ENCODE measurements at places on chromosomes 13 and 19.

DNA sequence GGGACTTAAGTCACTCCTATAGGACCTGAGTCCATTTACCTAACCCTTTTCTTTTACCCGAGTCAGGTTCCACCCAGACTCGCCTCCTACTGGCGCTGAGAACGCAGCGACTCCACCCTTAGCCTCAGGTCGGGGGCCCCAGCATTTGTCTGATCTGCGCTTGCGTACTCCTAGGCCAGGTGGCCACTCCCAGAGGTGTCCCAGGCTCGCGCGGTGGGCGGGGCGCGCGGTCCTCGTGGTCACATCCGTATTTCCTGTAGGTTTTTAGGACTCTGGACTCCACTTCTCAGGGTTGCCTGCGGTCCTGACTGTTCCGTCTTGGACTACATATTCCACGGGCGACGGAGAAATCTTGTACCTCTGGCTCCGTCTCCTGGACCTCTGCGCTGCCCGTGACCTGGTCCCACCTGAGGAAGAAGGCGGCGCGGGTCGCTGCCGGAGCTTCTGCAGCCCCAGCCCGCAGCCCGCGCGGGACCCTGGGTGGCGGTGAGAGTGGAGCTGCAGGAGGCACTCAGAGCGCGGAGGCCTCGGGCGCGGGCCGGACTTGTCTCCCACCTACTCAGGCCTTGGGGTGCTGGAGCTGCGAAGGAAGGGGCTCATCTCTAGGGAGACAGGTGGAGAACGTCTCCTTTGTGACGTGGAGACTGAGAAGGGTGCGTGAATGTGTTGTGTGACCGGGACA is 11.0 kb upstream of the ZNF573 start:
- no peak for DNase-seq

DNA sequence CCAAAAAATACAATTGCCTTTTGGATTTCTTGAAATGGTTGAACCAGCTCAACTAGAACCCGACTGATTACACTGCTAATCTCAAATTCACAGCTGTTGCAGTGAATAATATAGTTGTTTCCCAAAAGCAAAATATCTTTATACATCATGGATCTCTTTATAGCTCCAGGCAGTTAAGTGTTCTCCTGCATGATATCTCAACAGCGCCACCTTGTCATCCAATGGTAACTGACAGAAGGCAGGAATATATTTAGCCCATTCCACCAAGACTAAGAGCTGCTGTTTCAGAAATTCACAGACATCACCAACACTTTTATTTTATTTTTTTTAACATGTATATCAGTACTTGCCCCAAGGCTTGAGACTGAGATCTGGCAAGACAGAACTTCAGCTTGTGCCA is 1141.0 kb upstream of the PRR20A start:
- no peak for DNase-seq

- DNase-seq = no peak
Measured at GRCh38 chr13:27796544-27797227, 4.4 kb downstream of the GSX1 start.

GRCh38 chr19:56538761-56539263 is at the start of gene ZFP28:
ZFP28 (plus strand) TSS chr19:56538948; CDS start chr19:56539019, 71 bp downstream.
- DNase-seq = no peak

DNA sequence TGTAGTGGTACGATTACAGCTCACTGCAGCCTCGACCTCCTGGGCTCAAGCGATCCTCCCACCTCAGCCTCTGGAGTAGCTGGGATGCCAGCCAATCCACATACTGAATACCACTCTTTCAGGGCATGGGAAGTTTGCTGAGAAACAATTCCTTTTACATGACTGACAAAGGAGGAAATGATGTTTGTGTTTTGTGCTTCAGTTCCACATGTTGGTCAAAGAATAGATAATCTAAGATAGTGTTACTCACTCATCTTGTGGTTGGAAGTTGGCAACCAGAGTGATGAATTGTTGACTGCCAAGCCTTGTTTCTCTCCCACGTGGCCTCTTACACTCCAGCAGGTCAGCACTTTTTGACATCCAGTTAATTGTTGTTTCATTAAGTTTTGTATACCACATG is 7.6 kb downstream of the MBD3L2B start:
- DNase-seq = no peak

- DNase-seq = no peak
Measured at GRCh38 chr13:64020126-64020525, 2604.5 kb upstream of the PCDH20 start.

DNA sequence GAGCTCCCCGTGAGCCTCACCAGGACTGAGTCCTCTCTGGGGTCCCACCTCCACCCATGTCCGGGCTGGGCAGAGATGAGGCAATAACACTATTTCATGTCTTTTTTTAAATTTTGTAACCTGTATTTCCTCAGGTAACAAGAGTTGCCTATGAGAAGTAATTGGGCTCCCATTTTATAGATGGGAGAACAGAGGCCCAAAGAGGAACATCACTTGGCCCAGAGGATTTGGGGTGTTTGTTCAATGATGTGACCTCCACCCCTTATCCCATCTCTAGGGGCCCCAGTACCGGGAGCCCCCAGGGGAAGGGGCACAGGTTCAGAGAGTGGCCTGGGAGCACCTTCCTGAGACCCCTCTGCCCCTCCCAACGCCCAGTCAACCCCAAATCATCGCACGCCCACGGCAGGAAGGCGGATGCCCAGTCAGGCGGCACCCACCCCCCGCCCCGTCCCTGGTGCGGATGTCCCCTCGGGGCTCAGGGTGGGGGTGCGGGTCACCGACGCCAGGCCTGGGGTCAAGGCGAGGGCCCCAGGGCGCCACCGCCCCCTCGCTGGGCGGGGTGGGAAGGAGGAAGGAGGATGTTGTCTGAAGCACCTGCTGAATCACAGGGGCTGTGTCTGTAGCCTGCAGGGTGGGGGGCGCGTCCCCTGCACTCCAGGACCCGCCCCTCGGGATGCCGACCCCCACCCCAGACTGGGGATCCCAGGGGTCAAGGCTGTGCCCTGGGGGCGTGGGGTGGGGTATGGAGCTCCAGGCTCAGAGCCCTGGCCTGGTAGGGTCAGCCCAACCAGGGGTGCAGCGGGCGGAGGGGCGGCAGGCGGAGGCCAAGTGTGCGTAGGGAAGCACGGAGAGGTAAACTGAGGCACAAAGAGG is 9.0 kb upstream of the CIRBP start:
- DNase-seq = no peak

GRCh38 chr13:47932950-47933923 is 67.8 kb downstream of the SUCLA2 start:
- no peak for DNase-seq

GRCh38 chr19:518598-519231 is 11.4 kb downstream of the TPGS1 start:
- DNase-seq = no peak
